DND-41 (cell line): ENCODE measurements at places on chromosomes 12 and 14.

GRCh38 chr14:91363776-91364523, 53.7 kb downstream of the CCDC88C start:
- H3K36me3 ChIP-seq, result peaks cover 14% of the 10 kb centered on the region
- H3K4me3 ChIP-seq, result no peak overlapping the region
- DNase-seq, result no peak
- no peak overlapping the region; the same call in 1 of the 2 replicates for H3K27ac ChIP-seq

GRCh38 chr14:64549791-64550620, at the start of gene PPP1R36:
Gene PPP1R36, plus strand, starts transcription at chr14:64549961. Its CDS starts 37 bp downstream, at chr14:64549998.
- H3K27me3 ChIP-seq, result peaks cover 28% of the 10 kb centered on the region
- H3K36me3 ChIP-seq, result no peaks in the 10 kb centered on the region
- no peak for DNase-seq
- H3K4me1 ChIP-seq, result no peaks in the 10 kb centered on the region
- H3K4me3 ChIP-seq, result no peak within 1 kb of the TSS

GRCh38 chr12:96501133-96501761, 11.9 kb downstream of the CFAP54 start:
- peak overlapping the region; percentile 61 for H3K27ac ChIP-seq
- H3K4me3 ChIP-seq, result no peak overlapping the region
- DNase-seq, result peak; percentile 39
- no peaks in the 10 kb centered on the region for H3K36me3 ChIP-seq
- no peaks in the 10 kb centered on the region for H3K27me3 ChIP-seq

GRCh38 chr12:64585104-64585503, 25.2 kb upstream of the RASSF3 start:
- no peak for DNase-seq
- H3K36me3 ChIP-seq, result no peaks in the 10 kb centered on the region
- H3K27me3 ChIP-seq, result no peaks in the 10 kb centered on the region
- no peak overlapping the region for H3K27ac ChIP-seq
- H3K4me1 ChIP-seq, result 0 out of 2 replicates have a peak, but pooled peaks cover 4% of the 10 kb centered on the region

DNA sequence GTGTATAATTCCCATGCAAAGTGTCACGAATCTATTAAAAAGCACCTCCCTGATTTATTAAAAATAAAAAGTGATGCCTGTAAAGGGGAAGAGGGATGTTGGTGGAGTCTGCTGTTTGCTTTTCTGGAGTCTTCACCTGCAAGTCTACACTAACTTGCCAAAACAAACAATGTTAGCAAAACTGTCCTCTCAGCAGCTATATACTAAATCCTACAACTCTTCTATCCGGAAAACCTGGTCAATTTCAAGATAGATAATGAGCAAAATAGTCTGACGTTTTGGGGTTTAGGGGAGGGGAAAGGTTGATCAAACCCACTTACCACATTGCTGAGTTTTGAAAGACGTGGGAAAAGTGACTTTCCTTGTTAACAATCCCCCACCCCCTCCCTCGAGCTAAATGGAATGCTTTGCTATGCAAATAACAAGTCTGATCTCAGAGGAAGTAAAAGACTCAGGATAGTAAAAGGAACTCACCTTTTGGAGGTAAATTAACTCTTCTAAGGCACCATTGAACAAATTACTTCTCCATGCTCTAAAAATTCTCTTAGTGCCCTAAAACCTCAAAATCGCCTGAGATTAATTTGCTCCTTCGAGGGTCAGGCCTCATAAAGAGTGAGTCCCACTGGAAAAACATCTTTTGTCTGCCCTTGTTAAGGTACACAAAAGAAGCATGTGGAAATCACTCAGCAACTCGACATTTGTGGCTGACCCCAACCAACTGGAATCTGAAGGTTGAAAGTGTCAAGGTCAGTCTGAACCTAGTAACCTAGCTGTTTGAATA, 13.5 kb downstream of the BMP4 start:
- H3K4me1 ChIP-seq, result no peaks in the 10 kb centered on the region
- no peak overlapping the region for H3K4me3 ChIP-seq
- H3K36me3 ChIP-seq, result no peaks in the 10 kb centered on the region
- no peak overlapping the region for H3K27ac ChIP-seq

DNA sequence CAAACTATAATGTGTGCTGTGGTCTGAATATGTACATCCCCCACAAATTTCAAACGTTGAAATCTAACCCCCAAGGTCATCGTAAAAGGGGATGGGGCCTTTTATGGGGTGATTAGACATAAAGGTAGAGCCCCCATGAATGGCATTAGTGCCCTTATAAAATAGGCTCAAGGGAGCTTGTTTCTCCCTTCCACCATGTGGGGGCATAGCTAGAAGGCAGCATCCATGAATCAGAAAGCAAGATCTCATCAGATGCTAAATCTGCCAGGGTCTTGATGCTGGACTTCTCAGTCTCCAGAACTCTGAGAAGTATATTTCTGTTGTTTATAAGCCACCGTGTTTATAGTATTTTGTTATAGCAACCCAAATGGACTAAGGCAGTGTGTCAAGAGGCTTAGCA, 33.4 kb upstream of the IGF1 start:
- no peak overlapping the region for H3K4me3 ChIP-seq
- DNase-seq, result no peak
- no peak overlapping the region for H3K27ac ChIP-seq
- H3K36me3 ChIP-seq, result no peaks in the 10 kb centered on the region
- peaks cover 21% of the 10 kb centered on the region for H3K27me3 ChIP-seq
- H3K4me1 ChIP-seq, result no peaks in the 10 kb centered on the region

GRCh38 chr12:65653321-65653720, 171.0 kb upstream of the HMGA2 start:
- H3K4me3 ChIP-seq, result no peak overlapping the region
- H3K36me3 ChIP-seq, result no peaks in the 10 kb centered on the region
- H3K4me1 ChIP-seq, result no peaks in the 10 kb centered on the region
- DNase-seq, result no peak
- H3K27ac ChIP-seq, result no peak overlapping the region

DNA sequence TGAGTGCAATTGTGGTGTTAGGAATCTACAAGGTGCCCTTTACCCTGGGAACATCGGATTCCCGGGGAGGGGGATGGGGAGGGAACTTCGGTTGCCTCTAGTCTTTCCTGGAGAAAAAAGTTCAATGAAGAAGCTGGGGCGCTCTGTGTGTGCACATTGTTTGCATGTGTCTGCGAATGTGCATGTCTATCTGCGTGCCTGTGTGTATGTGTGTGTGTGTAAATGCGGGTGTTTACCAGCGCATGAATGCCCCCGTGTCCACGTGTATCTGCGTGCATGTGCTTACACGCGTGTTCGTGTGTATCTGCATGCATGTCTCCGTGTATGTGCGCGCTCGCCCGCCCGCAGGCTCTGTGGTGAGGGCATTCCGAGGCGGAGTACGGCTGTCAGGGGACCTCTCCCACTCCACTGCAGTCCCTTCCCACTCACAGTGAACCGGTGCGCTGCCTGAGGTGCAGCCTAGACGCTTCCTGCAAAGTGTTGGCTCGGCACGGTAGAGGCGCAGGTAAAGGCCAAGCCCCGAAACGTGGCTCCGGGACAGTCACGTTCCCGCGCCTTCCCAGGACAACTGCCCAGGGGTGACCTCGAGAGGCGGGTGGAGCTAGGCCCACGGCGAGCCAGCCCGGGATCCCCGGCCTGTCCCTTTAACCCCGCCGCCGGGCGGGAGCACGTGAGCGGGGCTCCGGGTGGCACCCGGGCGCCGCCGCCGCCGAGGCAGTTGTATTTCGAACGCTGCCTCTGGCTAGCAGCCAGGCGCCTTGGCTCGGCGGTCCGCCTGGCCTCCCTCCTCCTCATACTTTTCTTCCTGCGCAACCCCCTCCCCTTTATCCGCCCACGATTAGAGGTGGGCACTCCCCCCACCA, 539 bp upstream of the HMGA2 start:
- no peak overlapping the region for H3K27ac ChIP-seq
- H3K36me3 ChIP-seq, result no peaks in the 10 kb centered on the region
- DNase-seq, result no peak
- H3K4me3 ChIP-seq, result no peak overlapping the region
- no peaks in the 10 kb centered on the region for H3K4me1 ChIP-seq
- H3K27me3 ChIP-seq, result no peaks in the 10 kb centered on the region

DNA sequence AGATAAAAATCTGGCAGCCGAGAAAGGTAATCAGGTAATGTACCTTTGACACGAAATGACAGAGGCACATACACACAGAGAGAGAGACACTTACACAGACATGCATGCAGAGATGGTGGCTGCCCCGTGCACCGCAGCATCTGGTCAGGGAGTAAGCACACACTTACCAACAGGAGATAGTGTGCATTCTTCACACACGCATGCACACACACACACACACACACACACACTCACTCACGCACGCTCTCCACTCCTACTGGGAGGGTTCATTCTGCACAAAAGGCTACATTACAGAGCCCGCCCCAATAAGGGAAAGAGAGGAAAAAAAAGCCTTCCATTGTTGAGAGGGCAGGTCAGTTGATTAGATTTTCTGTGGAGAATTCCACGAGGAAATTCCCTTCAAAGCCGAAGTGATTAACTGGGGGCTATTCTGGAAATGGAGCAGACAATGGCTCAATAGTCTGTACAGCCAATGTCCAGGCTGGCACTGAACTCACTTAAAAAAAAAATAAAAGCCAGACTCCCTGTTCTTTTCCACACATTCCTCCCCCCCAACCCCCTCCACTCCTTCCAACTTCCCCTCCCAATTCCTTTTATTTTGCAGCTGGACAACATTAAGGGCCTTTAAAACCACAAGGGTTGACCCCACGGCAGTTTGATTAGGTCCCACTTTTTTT, 1.4 kb upstream of the SOX5 start:
- H3K27ac ChIP-seq, result no peak overlapping the region
- no peaks in the 10 kb centered on the region for H3K36me3 ChIP-seq
- H3K27me3 ChIP-seq, result no peaks in the 10 kb centered on the region
- no peak overlapping the region for H3K4me3 ChIP-seq

- H3K4me3 ChIP-seq, result no peak overlapping the region
- no peak for DNase-seq
- H3K27me3 ChIP-seq, result no peaks in the 10 kb centered on the region
- H3K36me3 ChIP-seq, result no peaks in the 10 kb centered on the region; the same call in 1 of the 2 replicates
- H3K27ac ChIP-seq, result no peak overlapping the region
Observed at GRCh38 chr14:34437729-34438080, 24.3 kb downstream of the SPTSSA start.

DNA sequence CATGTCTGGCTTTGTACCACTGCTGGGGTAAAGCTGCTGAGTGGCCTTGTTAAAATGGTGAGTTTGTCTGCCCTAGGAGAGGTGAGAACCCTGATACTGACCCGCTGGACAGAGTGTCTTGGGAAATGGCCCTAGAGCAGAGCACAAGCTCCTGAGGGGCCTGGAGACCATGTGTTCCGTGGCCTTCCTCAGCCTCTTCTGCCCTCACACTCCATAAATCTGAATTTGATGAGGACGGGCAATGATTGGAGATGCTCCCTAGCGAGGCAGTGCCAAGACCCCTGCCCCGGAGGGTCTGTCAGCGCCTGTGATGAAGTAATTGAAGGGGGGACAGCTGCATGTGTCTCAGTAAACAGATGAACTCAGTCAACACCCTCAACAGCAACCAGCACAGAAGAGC, 54.1 kb downstream of the KCNA5 start:
- DNase-seq, result no peak
- H3K36me3 ChIP-seq, result no peaks in the 10 kb centered on the region
- H3K27me3 ChIP-seq, result peaks cover 11% of the 10 kb centered on the region
- H3K27ac ChIP-seq, result no peak overlapping the region

- H3K4me3 ChIP-seq, result no peak overlapping the region
- H3K4me1 ChIP-seq, result peaks cover 10% of the 10 kb centered on the region
- DNase-seq, result no peak
- no peaks in the 10 kb centered on the region for H3K36me3 ChIP-seq
Observed at GRCh38 chr14:52076334-52076733, 7.5 kb upstream of the NID2 start.

GRCh38 chr12:59677857-59678256, 82.0 kb downstream of the SLC16A7 start:
- no peak overlapping the region for H3K27ac ChIP-seq
- H3K36me3 ChIP-seq, result peaks cover 13% of the 10 kb centered on the region; the same call in 1 of the 2 replicates
- no peaks in the 10 kb centered on the region for H3K27me3 ChIP-seq
- no peak overlapping the region for H3K4me3 ChIP-seq

DNA sequence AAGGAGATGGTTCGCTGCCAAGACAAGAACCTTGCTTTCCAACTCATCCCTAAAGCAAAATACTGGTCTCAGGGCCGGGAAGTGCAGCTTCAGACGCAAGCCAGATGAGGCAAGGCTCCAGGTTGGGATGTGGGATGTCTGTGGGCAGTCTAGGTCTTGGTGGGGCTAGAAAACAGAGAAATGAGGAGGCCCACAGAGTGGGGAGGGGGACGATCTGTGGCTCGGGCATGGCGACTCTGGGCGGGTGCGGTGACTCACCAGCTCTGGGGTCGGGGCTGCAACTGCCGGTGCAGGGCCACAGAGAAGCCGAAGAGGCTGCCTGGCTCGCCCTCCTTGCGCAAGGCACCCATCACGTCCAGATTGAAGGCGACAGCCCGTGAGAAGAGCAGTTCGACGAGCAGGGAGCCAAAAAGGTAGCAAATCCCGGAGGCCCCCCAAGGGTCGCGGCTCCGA, 459 bp downstream of the ITGA7 start:
- peaks cover 40% of the 10 kb centered on the region for H3K27me3 ChIP-seq
- no peak overlapping the region for H3K27ac ChIP-seq
- peaks cover 9% of the 10 kb centered on the region for H3K4me1 ChIP-seq
- no peak for DNase-seq

GRCh38 chr14:77659831-77660230, 43.4 kb upstream of the SPTLC2 start:
- DNase-seq, result no peak
- H3K36me3 ChIP-seq, result no peaks in the 10 kb centered on the region
- no peaks in the 10 kb centered on the region for H3K4me1 ChIP-seq
- H3K4me3 ChIP-seq, result no peak overlapping the region
- H3K27ac ChIP-seq, result no peak overlapping the region
- H3K27me3 ChIP-seq, result no peaks in the 10 kb centered on the region

GRCh38 chr14:105410642-105411016, 9.0 kb upstream of the MTA1 start:
- no peak overlapping the region for H3K4me3 ChIP-seq
- no peak for DNase-seq
- no peak overlapping the region for H3K27ac ChIP-seq
- H3K4me1 ChIP-seq, result peaks cover 16% of the 10 kb centered on the region
- H3K27me3 ChIP-seq, result no peaks in the 10 kb centered on the region

DNA sequence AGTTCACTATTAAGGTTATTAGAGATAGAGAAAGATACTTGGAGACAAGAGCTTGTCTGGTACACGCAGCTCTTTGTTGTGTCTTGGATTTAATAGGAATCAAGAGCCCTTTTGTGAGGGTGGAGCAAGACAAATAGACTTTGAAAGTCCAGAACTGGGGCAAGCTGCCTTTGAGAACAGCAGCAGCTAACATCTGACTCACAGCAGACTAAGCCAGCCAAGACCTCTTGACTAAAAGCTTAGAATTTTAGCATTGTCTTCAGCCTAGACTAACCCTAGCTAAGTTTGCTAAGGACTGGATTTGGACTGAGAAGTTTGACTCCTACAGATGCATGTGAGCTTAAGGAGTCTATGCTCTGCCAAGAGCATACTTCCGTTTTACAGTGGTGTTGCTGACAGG, 201.9 kb upstream of the RBM19 start:
- H3K4me3 ChIP-seq, result no peak overlapping the region
- H3K27me3 ChIP-seq, result peaks cover 34% of the 10 kb centered on the region
- no peaks in the 10 kb centered on the region for H3K36me3 ChIP-seq
- H3K27ac ChIP-seq, result no peak overlapping the region

DNA sequence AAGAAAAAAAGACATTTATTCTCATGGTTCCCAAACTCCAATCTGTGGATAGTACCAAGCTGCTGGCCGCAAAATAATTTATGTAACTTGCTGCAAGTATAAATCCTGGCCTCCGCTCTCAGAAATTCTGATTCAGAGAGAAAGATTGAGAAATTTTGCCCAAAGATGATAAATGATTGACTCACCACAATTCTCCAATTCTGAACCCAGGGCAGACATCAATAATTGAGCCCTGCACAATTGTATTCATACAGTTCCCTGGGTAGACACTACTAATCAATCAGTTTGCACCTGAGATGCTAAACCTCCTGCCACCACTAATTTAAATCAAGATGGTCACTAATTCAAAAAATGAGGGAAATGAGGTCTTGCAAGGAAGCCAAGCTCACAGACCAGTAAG, 38.2 kb downstream of the TRPV4 start:
- H3K4me1 ChIP-seq, result no peaks in the 10 kb centered on the region
- no peak overlapping the region for H3K27ac ChIP-seq
- no peaks in the 10 kb centered on the region for H3K27me3 ChIP-seq
